ENCODE measurements at places on chromosomes 13 and 19. TPM values are rescaled to one million over a fixed set of nuclear protein-coding genes. Genes with fewer than 3 reads are reported as not detected.

The LATS2 gene
- 24.2 TPM for total RNA-seq

- DNase-seq, result no peak
These were observed 73.2 kb upstream of the KLF5 start for GRCh38 chr13:72985610-72986009.

The ZNF155 gene
- 6.5 TPM for total RNA-seq

DNA sequence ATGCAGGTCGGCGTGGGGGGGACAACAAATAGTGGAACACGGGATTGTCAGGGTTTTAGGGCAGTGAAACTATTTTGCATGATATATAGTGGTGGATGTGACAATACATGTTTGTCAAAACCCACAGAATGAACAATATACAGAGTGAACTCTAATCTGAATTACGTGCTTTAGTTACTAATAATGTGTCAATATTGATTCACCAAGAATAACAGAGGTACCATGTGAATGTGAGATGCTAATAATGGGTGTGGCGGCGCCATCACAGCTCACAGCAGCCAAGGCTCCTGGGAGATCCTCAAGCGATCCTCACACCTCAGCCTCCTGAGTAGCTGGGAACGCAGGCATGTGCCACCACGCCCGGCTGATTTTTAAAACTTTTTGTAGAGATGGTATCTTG, 12.9 kb downstream of the ELAVL1 start:
- peak; percentile 35 for DNase-seq

DNA sequence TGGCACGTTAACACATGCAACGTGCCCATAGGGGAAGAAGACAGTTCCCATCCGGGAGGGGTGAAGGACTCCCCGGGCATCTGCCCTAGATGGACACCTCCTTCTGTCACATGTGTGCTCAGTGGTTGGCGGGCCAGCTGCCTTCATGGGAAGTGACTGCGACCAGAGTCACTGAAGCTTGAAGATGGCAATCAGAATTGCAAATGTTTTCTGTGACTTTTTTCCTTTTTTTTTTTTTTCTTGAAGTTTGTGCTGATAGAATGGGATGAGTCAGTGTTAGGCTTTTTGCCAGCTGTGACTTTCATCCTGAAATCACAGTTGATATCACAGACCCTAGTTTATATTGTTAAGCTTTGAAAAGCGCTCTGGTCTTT, 109.2 kb upstream of the MCF2L start:
- DNase-seq, result peak; percentile 49

- DNase-seq, result no peak
These were observed 63.6 kb downstream of the ZNF44 start for GRCh38 chr19:12230751-12231733.

DNA sequence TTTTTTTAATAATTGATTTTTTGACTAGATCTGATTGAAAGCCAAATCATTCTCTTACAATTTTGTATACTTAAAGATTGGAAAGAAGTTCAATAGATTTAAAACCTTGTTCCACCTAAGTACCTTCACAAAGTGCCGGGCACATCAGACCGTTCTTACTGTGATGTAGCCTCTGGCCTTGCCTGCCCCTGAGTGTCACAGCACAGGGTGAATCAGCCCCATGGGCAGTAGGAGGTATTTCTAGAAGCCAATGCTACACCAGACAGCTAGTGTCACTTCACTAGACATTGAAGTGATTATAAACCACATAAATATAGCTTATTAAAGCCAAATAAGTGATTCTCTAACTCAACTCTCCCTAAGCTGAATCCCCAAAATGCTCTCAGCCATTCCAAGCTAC, 131.3 kb downstream of the LACC1 start:
- DNase-seq, result no peak

DNA sequence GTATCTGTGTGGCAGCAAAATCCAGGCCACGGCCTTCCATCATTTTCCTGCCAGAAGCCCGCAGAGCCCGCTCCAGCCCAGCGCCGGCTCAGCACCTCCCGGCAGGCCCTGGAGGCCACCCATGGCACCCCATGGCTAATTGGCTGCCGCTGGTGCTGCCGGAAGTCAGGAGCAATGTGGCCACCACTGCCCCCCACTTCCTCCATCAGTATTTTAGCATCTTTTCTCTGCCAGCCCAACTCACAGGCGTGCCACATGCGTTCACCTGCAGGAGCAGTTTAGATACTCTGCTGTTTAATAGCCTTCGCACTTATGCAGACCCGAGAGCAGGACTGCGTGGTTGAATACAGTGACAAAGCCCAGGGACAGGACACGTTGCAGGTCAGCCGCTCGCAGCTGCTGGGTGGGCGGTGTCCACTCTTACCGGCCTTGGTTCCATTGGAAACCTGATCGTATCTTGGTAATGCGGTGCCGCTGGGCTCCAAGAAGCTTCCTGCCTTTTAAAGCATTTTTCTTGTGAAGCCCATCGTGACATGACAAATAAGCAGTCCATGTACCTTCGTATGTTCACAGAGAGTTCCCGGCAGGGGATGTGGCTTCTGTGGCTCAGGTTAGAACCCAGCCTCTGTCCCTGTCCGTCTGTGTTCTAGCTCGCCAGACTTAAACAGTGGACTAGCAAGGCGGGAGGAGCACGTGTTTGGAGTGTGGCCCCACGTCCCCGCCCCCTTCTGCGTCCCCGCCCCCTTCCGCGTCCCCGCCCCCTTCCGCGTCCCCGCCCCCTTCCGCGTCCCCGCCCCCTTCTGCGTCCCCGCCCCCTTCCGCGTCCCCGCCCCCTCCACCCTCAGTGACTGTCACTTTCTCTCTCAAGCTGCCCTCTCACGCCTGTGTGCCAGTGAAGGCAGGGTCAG, 162.0 kb upstream of the SOX1 start:
- DNase-seq, result no peak

- DNase-seq, result peak; percentile 73
These were observed 14.0 kb downstream of the RPL36 start for GRCh38 chr19:5703819-5704818.

DNA sequence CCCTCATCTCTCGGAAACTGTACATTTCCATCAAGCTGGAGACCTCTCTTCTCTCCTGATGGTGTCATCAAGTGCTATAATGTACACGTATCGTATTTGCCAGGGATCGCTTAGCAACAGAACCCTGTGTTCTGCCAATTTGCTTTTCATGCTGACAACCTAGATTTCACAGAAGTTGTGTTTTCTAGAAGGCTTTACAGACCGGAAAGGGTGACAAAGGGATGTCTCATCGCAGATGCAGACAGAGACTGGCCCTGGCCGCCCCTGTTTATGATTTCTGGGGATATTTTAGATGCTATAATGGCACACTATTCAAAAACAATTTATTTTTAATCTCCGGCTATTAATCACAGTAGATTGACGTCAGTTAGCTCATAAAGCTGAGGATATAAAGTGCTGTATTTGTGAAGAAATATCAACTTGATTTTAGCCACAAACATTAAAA, 291.4 kb downstream of the IRS2 start:
- DNase-seq, result peak; percentile 81

The ATP1A3 gene
- under 0.01 TPM for total RNA-seq

DNA sequence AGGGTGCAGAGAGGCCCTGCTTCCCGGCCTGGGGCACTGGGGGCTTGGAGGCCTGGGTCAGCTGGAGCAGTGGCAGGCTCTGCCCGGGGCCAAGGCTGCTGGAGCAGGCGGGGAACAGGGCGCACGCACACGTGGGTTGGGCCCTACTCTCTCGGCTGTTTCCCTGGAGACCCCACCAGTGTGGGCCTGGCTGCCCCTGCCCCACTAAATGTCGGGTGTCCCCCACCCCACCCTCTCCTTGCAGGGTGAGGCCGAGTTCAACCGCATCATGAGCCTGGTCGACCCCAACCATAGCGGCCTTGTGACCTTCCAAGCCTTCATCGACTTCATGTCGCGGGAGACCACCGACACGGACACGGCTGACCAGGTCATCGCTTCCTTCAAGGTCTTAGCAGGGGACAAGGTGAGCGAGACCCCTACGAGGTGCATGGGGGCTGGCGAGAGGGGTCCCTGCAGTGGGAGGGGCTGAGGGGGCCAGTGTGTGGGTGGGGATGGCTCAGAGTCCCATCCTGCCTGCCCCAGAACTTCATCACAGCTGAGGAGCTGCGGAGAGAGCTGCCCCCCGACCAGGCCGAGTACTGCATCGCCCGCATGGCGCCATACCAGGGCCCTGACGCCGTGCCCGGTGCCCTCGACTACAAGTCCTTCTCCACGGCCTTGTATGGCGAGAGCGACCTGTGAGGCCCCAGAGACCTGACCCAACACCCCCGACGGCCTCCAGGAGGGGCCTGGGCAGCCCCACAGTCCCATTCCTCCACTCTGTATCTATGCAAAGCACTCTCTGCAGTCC, 15.3 kb downstream of the CAPN12 start:
- peak; percentile 86 for DNase-seq

The POU2F2 gene
- under 0.01 TPM for total RNA-seq

DNA sequence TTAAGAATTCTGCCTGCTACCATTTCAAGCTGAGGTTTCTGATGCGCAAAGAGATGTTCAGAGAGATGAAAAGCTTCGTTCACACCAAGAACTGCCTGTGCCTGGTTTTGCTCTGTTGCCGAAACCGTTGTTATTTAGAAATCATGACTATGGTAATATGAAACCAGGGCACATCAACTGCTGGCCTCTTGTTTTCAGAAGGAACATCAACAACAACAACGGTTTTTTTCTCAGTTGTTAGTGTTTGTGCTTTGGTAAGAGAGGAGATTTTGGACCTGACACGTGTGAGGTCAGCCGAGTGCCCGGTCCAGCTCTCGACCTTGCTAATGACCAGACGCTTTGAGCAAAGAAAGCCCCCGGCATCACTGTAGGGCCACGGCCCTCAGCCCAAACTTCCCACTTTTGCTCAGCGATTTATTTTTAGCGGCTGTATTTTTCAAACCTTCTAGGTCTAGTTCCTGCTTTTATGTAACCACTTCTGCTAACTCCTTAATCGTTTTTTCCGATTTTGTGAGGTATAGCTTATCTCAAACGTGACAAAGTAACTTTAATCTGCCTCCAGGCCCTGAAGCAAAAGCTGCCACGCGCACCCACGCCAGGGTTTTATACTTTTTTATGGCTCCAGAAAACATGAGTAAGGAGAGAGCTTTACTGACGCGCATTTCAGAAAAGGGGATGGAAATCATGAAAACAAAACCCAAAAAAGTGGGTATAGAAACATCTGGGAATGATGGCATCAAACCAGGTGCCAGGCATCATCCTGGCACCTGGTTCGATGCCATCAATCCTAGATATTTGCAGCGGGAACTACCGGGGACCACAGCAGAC, 42.0 kb downstream of the KLF2 start:
- DNase-seq, result peak; percentile 57

The DAND5 gene
- not detected for total RNA-seq

The FOXA3 gene
- total RNA-seq, result not detected

The ZNF540 gene
- total RNA-seq, result 2.1 TPM

DNA sequence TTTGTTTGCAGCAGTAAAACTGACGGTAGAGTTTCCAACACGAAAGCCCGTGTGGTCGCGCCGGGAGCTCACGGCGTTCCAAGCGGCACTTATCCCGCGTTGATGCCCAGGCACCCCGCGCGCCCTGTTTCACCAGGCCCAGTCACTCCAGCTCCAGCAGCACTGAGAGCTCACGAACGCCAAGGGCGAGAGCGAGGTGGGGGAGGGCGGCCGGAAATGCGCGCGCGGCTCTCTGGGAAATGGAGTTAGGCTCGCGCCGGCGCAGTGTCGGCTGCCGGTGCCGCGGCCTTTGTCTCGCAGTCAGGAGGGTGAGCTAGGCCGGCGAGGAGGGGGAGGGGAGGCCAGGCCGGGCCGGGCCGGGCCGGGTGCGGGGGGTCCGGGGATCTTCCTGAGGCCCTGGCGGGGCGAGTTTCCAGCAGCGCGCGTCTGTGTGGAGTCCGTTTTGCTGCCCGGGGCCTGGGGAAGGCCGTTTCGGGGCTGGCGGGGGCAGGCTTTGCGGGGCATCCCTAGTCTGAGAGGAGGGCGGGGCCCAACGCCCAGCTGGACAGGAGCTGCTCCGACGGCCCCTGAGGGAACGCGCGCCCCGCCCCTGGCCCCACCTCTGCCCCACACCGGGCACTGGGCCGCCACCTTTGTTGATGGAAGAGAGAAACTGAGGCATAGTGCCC, at the start of gene ZNF135:
Gene ZNF135, plus strand, starts transcription at position 280 of the 668 bp plus-strand sequence. CDS start 721 bp downstream, outside the sequence.
- peak; percentile 100 for DNase-seq

- DNase-seq, result peak; percentile 91
These were observed 3.6 kb upstream of the CD37 start for GRCh38 chr19:49331616-49332055.

DNA sequence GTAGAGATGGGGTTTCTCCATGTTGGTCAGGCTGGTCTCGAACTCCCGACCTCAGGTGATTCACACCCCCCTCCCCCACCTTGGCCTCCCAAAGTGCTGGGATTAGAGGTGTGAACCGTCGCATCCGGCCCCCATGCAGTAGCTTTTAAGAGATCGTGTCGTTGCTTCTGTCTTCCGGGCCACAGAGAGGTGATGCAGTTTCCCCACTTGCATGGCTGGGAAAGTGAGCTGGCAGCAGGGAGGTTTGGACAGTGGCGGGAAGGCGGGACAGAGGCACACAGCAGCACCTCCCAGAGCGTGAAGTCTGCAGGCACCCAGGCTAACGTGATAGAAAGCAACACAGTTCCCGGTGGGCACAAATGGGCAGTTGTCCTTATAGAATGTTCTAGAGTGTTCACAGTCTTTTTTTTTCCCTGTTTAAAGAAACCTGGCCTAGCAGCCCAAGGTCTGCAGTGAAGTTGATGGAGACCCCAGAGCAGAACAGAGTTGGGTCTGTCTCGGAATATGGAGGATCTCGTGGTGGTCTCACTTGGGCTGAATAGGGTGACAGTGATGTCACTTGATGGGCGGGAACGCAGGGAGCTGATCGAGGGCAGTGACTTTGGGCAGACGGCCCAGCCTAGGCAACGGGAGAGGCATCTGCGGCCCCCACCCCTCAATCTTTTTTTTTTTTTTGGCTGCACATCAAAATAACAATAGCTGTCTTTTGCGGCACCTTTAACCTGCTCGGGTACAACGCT, 4.9 kb downstream of the UHRF1 start:
- DNase-seq, result peak; percentile 43

- DNase-seq, result no peak
These were observed 966.0 kb downstream of the PCDH17 start for GRCh38 chr13:58597552-58597951.

GRCh38 chr13:95485045-95485517, 67.4 kb upstream of the CLDN10 start:
- DNase-seq, result peak; percentile 41

DNA sequence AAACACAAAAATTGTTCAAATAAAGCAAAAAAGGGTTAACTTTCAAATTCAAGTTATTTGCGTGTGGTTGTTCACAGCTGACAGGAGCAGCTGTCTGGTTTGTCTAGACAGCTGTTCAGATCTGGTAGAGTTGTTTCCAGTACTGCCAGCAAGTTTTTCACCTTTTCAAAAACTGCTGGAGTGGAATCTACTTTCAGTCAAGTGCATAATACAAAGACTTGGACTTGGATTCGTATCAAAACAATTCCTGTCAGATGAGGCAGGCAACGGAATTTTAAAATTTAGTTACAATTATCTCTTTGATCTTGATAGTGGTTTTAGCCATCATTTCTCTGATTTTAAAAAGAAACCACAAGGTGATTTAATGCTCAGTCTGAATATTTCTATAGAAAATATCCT, 51.7 kb upstream of the EEF1AKMT1 start:
- DNase-seq, result peak; percentile 21

- peak; percentile 97 for DNase-seq
These were observed 1.4 kb downstream of the PARP4 start for GRCh38 chr13:24511019-24511815.

The GPC6 gene
- 98.1 TPM for total RNA-seq

The AXL gene
- total RNA-seq, result 355 TPM

The SERTM1 gene
- not detected for total RNA-seq

- no peak for DNase-seq
These were observed 1235.2 kb upstream of the SLC10A2 start for GRCh38 chr13:104301171-104301975.

The VSTM1 gene
- total RNA-seq, result not detected

The KIR3DL3 gene
- not detected for total RNA-seq

Measured in osteoblast (primary cell).